ENCODE measurements at places on chromosomes 3 and 15.

- DNase-seq = peak; percentile 12
Measured at GRCh38 chr3:157174290-157174648, 14.3 kb upstream of the CCNL1 start.

- DNase-seq = no peak
Measured at GRCh38 chr15:76203346-76204108, 107.7 kb downstream of the ETFA start.

DNA sequence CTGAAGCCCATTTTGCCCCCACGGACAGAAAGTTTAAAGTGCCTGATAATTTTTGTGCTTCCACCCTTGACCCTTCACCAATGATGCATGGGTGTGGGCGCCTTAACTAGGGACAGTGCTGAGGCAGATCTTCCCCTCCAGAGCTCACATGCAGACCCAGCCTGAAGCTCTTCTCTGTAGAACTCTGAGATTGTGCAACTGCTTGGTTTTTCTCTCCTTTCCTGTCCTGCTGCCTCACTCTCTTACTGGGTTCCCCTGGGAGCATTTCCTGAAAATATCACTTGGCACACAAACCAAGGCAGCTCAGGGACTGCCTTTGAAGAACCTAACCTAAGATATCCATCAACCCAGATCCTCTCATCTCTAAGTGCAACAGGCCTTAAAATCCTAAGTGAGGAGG is 220.3 kb upstream of the STT3B start:
- no peak for DNase-seq

GRCh38 chr15:38335116-38335515 is 82.5 kb downstream of the SPRED1 start:
- no peak for DNase-seq

DNA sequence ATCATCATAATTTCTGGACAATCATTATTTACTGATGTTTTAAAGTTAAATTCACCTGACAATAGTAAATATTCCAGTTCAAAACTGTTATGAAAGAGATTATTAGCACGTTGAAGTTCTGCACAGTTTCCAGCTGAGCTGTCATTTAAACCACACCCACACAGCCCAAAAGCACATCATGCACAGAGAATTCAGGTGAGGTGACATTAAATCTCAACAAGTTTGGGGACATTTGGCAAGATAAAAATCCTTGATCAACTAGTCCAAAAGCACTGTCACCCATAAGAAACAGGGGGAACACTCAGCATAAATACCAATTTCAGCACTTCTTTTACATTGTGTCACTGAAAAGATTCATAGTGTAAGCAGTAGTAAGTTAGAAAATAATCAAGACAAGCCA is 6.9 kb downstream of the NCEH1 start:
- no peak for DNase-seq

DNA sequence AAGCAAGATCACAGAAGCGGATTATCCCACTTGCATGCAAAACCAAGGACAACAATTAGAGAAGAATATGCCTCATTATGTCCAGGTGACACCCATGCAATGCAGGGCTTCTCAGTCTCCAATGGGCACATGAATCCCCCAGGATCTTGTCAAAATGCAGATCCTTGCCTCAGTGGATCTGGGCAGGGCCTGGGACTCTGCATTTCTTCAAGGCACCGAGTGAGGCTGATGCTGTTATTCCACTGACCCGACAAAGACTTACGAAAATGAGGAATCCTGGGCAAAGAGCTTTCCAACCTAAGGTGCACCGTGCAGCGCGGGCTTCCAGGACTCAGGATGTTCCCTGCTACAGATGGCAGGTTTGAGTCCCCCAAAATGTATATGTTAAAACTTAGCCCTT is 99.2 kb downstream of the ATP10A start:
- no peak for DNase-seq

DNA sequence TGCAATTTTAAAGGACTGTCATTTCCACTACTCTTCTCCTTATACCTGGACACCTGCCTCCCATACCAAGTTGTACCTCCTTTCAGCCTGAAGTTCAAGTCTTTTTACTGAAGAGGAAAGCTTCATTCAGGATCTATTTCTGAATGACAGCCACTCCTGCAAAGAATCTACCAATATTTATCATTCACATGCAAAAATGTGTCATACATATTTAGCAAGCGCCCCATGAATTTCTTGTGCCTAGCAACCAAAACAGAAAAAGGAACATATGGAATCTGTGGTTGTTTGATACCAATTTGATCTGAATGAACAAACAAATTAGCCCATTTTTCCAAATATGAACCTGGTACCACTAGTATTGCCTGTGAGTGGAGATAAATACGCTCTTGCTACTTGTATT is 16.8 kb downstream of the GJD2 start:
- no peak for DNase-seq

DNA sequence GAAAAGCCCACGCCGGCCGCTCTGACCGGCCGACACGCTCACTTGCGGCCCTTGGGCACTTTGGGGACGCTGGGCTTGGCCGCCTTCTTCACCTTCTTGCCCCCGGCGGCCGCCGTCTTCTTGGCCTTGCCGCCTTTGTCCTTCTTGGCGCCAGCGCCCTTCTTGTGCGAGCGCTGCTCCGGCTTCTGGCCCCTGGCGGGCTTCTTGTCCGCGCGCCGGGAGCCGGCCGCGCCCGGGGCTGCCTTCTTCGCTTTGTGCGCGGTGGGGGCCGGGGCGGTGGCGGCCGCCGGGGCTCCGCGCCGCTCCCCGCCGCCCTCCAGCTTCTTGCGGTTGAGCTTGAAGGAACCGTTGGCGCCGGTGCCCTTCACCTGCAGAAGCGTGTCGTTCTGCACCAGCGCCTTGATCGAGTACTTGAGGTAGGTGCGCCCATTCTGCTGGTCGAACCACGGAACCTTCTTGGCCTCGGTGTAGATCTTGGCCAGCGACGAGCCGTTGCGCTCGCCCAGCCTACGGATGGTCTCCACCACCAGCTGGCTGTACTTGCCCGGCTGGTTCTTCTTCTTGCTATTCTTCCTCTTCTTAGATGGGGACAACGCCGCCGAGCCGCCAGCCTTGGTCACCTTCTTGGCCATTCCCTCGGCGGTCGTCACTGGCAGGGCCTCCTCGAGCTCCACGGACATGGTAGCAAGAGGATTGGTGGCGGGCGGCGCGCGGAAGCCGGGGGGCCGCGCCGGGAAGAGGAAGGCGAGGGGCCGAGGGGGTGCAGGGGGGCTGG is 36.7 kb downstream of the HMCES start:
- no peak for DNase-seq

- DNase-seq = no peak
Measured at GRCh38 chr3:170228093-170228766, 6.0 kb downstream of the PRKCI start.

DNA sequence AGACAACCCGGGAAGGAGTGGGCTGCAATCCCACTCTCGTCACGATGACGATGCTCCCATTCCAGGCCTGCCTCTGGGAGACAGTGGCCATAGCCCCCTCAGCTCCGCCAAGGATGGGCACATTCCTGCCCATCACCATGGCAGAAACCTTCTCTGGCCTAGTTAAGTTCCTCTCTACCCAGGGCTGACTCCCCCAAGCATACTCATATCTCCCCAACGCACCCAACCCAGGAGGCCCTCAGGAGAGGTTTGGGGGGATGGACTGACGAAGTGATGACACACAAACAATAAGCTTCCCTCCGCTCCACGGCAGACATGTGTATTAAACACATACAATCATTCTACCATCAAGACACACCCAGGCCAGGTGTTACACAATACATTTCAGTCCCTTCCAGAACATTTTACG is 60.1 kb downstream of the VGLL4 start:
- DNase-seq = no peak

GRCh38 chr3:53744351-53744750 is 101.9 kb downstream of the CHDH start:
- peak; percentile 5 for DNase-seq

- DNase-seq = no peak
Measured at GRCh38 chr15:46409841-46410301, 775.0 kb downstream of the SQOR start.

DNA sequence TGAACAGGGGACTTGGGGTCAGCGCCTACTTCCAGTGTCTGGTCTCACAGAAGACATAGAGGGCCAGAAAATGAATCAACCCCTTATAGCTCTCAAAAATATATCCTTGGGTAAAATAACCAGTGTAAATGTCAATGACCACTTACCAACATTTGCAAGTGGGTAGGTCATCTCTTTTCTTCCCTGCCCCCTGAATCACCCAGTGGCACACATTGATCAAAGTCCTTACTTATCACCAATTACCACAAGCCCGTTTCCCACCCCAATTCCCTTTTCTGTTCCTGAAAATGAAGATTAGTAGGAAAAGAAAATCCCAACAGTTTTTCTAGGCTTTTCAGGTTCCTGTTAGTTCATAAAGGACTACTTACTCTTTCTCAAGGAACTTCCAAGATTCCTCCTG is 70.5 kb upstream of the HEG1 start:
- no peak for DNase-seq

GRCh38 chr3:142680710-142681109 is 43.1 kb upstream of the TRPC1 start:
- no peak for DNase-seq

- DNase-seq = no peak
Measured at GRCh38 chr3:12755754-12756153, 3.3 kb downstream of the TMEM40 start.

DNA sequence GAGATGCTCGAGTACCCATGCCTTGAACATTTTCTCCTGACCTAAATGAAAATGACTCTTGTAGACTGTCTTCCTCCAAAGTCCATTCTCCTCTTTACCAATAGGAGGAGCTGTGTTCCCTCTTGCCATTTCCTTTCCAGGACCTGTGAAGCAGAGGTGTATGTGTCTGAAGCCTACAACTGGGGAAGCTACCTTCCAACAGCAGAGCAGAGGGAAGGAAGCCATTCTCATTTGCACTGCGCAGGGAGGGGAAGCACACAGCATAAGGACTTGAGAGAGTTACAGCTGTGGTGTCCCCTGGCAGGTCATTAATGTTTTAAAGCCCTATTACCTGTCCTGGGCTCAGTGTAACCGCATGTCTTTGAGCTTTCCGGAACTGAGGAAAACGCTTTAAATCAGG is 38.7 kb downstream of the HSPBAP1 start:
- no peak for DNase-seq

- DNase-seq = no peak
Measured at GRCh38 chr15:64997745-64998375, 8.1 kb upstream of the SPG21 start.

DNA sequence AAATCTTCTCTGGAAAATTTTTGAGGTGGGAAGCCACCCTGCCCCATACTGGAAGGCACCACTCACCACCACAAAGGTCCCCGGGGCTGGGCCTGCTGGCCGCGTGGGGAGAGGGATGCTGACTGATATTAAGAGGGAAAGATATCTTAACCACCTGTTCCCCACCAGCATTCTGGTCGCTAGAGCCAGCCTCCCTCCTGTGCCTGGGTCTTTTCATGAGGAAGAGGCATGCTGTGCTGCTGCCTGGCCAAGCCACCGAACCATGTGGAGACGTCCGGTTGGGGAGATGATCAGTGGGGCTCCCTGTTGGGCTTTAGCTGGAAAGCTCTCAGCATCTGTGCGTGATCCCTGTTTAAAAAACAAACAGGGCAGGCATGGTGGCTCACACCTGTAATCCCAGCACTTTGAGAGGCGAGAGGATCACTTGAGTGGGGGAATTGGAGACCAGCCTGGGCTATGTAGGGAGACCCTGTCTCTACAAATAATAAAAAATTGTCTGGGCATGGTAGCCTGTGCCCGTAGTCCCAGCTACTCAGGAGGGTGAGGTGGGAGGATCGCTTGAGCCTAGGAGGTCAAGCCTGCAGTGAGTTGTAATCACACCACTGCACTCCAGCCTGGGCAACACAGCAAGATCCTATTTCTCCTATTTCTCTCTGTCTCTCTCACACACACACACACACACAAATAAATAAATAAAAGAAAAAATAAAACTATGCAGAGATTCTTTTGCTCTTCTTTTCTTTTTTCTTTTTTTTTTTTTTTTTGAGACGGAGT is 1.0 kb downstream of the KLHL18 start:
- DNase-seq = no peak

DNA sequence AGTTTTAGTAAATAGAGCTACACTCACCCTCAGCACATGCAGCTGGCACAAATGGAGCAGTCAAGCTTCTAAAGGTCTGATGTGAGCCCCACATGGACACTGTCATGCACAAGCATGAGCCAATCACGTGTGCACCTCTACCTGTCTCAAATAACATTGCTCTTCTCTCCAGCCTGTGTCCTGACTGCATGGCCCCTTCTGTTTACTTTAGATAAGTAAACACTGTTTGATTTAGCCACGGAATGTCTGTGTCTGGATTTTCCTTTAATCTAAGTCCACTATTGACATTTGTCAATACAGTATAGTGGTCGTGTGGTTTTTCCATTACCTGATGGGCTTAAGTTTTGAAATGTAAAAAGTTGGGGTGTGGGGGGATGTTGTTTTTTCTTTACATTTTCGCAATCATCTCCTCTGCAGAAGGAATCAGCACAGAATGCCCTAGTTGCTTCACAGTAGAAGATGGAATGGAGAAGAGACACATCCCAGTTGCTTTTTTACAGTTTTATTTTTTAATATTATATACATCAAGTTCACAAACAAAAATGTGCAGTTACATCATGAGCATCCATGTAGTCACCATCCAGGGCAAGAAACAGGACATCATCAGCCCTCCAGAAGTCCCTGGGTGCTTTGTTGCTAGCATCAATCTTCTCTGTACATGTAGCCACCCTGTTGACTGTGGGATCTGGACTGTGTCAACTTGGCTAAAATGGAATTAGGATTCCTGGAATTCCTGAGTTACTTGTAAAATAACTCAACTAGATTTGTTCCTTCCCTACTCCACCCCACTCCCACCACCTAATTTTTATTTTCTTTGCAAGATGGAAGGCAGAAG is 146.1 kb downstream of the UACA start:
- no peak for DNase-seq

DNA sequence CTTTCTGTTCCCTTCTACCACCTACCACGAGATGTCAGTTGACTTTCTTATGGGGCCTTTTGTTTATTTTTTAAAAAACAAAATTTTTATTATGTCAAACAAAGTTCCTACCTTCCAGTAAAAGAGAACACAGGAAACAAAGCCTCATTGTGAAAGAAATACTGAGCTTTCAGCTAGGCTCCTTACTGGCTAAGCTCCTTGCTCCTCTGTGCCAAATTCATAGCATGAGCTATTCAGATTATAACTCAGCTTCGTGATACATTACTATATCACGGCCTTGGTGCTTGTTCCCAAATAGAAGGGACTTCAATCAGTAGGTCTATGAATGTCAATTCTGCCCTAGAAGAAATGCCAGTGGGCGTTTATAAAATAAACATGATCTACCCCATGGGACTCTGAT is 145.8 kb upstream of the CHRM5 start:
- DNase-seq = no peak

- DNase-seq = no peak
Measured at GRCh38 chr3:54939557-54940300, 11.9 kb upstream of the LRTM1 start.

DNA sequence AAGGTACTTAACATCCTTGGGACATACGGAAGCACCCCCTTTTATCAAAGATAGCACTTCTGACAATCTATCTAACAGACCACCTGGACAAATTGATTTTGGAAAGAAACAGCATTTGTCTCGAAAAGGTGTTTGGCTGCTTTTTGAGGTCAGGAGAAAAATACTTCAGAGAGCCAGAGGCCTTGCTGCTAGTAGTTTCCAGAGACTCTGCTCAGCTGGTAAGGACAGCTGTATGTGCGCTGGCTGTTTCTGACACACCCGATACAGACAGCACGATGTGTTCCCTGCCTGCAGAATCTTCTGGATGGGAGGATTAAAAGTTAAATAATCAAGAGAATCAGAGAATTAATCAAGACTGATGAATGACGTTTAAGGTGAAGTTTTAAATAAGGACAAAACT is 15.6 kb upstream of the GYG1 start:
- no peak for DNase-seq

GRCh38 chr15:27448986-27449385 is 478.0 kb downstream of the GABRG3 start:
- no peak for DNase-seq
